NCI-H510A treated with DMSO at 0.1 percent for 48 hours (cell line): ENCODE measurements at places on chromosomes 16 and 17.

GRCh38 chr16:66629856-66630255 is 25.4 kb downstream of the CMTM3 start:
- no peak for DNase-seq

DNA sequence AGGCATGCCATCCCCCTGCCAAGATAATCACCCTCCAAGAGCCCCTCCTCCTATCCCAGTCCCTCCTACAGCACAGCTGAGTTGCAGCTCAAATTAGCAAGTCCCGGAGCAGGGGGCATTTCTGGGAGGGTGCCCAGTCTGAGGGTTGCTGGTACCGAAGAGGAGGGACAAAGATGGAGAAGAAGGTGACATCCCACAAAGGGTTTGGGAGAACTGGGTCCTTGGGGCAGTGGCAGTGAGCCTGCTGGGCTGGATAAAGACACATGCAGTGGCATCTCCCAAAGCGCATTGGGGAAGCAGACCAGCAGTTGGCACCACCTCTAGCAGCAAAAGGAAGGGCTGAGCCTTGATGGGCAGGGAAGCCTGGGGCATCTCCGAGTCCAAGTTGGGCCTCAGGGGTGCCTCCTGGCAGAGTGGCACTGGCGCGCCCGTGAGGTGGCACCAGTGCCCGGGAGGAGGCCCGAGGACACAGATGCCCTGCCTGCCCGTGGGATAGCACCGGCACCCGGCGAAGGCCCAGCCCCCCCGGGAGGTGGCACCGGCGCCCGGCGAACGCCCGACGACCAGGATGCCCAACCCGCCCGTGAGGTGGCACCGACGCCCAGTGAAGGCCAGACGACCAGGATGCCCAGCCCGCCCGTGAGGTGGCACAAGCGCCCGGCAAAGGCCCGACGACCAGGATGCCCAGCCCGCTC is 622 bp downstream of the TOM1L2 start:
- DNase-seq, result no peak

DNA sequence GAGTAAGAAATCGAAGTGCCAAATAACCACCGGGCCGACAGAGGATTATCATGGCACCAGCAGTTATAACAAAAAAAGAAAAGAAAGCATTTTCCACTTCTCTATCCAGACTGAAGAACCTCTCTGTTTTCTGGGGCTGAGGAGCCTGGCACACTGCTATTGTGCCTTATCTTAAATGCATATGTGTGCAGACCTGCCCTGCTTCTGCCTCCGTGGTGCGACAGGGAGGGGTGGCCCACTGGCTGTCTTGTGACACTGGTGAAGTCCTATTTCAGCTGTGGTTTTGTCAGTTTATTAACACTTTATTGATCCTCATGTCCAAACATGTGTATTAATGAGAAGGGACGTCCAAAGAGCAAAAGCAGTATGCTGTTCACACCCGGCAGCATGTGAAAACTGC is 55.4 kb downstream of the CDK5R1 start:
- no peak for DNase-seq

DNA sequence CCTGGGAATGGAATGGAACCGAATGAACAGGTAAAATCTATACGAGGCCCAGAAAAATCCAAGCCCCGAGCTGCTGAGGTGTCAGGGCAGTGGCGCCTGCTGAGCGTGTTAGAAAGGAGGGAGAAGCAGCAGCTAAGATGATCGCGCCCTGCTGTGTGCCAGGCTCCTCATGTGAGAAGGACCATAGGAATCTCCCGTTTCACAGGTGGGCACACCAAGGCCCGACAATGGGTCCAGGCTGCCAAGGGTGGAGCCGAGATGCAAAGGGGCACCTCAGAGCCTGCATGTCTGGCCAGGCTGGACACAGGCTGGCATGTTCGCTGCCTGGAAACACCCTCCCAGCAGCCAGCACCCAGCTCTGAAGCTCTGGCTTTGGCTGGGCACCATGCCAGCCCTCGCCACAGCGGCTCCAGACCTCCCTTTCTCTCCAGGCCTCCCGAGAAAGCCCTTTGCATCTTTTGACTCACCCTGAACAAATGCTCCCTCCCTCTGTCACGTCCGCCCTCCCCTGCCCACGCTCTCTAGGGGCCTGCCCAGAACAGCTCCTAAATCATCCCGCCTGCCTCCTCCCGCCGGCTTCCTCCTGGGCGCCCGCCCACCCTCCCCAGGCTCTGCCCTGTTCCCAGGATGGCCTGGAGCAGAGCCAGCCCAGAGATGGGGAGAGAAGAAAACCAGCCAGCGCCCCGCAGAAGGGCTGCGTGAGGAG is 217.8 kb upstream of the GSE1 start:
- peak; percentile 55 for DNase-seq

DNA sequence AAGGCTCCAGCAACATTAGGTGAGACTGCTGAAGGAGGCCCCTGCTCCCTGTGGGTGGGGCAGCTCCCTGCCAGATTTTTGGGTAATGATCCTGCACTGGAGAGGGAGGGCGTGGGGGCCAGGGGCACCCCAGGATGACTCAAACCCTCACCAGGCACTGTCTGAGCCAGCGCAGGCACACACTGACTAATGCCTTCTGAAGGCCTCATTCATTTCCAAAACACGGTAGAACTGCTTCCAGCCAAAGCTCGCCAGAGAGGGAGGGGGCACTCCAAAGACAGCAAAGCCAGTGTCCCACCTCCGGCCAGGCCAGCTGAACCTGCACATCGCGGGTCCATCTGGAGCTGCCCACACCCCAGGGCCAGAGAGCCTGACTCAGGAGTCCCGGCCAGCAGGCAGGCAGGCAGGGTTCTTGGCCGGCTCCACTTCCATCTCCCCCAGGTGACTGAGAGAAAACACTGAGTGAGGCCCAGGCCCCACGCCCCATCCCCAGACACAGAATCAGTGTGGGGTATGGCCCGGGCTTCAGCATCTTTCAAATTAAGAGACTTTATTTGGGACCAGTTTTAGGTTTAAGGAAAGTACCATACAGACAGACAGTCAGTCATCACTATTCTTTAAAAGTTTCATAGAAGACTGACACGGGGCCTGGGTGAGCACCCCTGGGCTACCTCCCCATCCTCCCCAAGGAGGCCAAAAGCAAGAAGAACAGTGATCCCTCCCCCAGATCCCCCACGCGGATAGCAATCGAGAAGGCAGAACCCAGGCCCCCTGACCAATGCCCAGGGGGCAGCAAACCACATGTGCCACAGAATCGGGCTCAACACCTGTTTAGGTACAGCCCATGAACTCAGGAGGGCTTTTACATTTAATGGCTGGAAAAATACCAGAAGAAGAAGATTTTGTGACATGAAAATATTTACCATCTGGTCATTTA is 2.3 kb downstream of the PIEZO1 start:
- DNase-seq, result no peak
